ENCODE measurements at places on chromosomes 13 and 19.

- DNase-seq, result peak; percentile 16
These were observed 870 bp downstream of the ZNF442 start for GRCh38 chr19:12364391-12365235.

DNA sequence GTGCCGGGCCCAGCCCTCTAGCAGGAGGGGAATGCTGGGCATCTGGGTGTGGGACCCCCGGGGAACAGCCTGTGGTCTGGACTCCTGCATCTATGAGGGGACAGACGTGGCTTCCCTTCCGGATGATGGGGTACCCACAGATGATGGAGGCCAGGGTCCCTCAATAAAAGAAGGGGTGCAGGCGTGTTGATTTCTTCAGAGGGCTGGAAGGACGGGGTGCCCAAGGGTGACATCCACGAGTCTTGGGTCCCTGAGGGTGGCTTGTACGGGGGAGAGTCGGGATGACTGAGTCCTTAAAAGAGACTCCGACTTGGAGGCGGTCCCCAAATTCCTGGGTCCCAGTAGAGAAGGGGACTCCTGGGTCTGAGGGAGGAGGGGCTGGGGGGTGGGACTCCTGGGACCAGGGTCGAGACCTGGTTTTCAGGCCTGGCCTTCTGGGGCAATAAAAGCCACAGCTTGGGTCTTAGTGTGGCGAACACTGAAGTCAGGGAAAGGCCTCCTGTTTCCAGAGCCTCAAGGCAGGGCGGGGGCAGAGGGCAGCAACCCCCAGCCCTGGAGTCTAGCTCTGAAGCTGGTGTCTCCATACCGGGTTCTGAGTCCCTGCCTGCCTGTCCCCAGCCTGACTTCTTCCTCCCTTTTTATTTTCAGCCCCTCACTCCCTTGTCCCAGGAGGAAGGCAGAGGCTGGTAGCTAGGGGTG, 459 bp upstream of the GRIN2D start:
- no peak for DNase-seq

DNA sequence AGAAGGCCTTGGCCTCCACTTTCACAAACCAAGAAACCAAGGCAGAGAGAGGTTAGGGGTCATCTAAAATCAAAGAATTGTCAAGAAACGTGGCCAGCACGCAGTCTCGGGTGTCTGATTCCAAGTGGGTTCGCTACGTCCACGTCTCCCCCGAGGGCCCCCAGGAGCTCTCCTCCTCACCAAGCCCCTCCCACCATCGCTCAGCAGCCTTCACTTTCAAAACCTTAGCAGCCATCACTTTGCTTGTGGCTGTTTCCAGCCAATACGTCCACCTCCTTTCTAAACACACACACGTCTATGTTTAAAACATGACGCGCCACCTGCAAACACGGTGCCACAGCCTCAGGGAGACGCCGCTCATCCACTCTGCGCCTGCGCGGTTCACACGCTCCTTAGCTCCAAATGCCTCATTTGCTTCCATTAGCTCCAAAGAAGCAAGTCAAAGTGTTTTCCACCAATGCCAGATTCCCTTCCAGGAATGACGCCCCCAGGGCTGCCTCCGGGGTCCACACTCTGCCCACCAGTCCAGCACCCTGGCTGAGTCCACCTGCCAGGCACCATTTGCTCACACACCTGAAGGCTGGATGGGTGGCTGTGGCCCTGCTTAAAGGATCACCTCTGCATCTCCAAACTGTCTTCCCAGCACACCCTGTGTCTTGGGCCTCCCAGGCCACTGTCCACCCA, 5.5 kb downstream of the RASA3 start:
- DNase-seq, result no peak

DNA sequence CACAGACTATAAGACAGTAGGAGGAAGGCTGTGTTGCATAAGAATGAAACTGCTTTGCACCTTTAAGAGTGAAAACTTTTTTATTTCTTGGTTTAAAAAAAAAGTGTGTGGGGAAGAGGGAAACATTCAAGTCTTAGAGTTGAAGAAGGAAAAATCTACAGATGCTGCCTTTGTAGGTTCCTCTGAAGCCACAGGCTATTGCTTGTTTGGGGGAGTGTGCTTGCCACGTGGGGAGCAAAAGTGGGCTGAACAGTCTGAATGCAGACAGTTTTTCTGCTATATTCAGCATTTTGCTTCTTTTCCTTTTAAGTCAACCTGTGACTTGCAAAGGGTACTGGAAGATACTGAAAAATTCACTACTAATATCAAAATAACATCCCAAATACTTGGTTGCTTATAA, 36.9 kb downstream of the EFNB2 start:
- DNase-seq, result no peak

GRCh38 chr13:97495678-97496077, 61.7 kb downstream of the RAP2A start:
- no peak for DNase-seq

DNA sequence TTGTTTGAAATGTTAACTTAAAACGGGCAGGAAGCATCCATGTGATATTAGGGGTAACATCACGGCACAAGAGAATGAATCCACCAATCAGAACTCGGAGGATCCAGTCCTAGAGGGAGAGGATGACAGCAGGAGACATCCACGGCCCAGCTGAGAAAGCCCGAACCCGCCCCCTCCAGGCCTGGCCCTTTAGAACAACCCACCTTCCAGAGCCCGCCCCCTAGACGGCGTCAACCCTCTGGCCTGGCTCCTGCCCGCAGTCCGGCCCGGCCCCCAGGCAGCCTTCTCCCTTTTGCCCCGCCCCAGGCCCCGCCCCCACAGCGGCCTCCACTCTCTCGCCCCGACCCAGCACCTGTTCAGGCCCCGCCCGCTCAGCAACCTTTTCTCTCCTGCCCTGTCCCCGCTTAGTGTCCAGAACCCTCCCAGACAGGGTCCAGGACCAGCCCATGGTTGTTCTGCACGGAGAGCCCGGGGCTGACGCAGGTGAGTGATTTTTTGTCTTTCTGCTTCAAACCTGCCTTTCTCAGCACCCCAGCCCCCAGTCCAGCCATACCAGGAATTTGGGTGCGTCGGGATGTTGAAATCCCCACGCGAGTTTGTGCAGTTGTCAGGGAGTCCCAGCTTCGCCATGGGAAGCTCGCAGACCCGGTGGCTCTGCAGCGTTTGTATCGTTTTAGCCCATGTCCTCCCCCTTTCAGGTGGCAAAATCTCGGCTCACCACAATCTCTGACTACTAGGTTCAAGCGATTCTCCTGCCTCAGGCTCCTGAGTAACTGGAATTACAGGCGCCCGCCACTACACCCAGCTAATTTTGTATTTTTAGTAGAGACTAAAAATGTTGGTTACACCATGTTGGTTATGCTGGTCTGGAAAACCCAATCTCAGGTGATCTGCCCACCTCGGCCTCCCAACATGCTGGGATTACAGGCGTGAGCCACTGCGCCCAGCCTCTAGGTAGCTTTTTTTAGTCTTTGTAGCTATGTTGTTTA, 16.1 kb downstream of the ZNF816 start:
- no peak for DNase-seq

DNA sequence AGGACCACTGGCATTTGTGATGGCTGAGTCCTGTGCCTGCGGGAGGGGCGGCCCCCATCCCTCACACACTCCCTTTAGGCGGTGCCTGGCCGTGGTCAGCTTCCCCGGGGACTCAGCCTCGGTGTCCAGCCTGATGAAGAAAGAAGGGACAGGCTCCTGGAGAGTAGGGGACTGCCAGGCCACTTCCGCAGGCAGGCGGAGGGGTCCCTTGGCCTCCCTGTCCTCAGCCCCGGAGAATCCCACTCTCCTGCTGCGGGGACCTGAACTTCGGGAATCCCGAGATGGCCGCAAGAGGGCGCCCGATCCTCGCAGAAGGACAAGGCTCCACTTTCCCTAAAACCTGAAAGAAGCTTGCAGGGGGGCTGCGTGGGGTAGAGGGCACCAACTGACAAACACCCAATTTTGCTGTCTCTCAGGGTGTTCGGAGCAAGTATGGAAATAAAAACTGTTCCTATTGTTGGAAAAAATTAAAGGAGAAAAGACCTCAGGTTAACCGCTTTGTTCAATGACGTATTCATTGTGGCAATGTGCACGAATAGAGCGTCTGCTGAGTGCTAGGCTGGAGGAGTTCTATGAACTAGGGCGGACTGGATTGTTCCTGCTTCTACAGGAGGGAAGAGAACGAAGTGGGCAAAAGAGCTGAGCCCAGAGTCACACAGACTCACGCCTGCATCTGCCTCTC, 297.3 kb downstream of the ZNF536 start:
- peak; percentile 18 for DNase-seq

GRCh38 chr19:17778251-17778967, 16.5 kb upstream of the B3GNT3 start:
- peak; percentile 17 for DNase-seq

DNA sequence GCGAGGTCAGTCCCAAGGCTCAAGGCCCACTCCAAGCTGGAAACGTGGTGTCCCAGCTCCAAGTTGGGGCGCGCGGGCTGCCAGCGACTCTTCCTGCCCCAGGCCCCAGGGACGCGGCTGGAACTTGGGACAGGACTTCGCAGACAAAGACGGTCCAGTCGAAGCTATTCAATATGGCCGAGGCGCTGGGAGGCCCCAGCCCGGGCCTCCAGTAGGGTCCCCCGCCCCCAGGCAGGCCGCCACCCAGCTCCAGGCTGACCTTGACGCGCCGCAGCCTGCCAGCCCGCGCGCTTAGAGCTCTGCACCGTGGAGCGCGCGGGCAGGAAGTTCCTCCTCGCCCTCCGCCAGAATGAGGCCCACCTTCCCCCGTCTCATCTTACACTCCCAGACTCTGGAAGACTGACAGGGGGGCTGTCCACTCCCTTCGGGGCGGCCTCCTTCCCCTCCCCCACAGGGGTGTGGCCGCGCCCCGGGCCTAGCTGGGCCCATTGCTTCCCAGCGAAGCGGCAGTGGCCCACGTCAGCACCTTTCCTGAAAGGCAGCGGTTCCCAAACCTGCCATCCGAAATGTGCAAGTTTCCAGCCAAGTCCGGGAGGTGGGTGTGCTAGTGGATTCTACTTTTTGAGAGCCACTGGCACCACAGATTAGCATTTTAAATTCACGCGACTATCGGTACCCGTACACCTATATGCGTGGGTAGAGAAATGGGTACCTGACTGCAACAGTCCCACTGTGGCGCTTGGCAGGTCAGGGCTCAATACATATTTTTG, at the start of gene CCDC8:
CCDC8 (minus strand) TSS at position 303 of the 770 bp plus-strand sequence. CDS start 754 bp downstream, outside the sequence.
- peak; percentile 64 for DNase-seq

GRCh38 chr19:48556825-48557224, 4.9 kb downstream of the SULT2B1 start:
- DNase-seq, result no peak

DNA sequence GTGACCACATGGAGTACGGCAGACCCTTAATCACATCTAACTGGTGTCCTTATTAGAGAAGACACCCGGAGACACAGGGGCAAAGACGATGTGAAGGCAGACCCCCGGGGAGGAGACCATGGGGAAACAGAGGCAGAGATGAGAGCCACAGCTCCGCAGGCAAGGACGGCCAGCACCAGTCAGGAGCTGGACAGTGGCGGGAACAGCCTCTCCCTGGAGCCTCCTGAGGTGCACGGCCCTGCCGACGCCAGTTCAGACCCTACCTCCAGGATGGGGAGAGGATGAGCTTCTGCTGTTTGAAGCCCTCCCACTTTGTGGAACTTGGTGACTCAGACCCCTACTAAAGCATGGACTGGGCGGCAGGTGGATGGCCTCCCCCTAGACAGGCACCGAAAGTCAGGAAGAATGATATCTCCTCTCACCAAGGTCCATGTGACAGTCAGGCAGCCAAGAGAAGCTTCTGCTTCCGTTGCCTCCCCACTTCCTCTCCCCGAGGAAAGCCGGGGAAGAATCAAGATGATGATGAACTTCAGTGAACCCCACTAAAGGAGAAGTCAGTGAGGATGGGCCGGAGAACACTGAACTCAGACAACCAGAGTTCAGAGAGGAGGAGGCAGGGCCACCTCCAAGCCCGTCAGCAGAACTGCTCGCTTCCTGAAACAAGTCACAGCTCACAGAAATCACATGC, 25.4 kb downstream of the RAB20 start:
- DNase-seq, result no peak

DNA sequence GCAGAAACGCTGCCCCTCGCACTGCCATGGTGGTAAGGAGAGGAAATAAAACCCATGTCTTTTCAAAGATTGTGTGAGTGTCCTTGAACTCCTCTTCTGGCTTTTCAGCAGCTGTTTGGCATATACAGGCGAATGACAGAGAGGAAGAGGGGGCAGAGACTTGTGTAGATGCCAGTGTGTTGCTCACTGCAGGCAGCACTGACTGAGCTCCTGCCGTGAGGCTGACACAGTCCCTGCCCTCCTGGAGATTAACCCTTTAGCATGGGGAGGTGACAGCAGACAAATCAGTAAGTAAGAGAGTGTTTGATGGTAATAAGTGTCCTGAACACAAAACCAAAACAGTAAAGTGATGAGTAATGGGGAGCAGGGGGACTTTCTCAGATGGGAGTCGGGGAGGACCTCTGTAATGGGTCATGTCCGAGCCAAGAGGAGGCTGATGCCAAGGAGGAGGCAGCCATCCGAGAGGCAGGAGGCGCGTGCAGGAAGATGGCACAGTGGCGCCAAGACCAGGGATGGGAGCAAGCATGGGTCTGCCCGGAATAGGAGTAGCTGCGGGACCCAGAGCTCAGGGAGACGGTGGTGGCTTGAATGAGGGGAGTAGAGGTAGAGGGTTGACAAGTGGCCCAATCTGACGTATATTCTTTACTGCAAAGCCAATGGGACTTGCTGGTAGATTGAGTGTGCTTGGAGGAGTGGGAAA, 182.2 kb downstream of the FOXO1 start:
- no peak for DNase-seq

- DNase-seq, result peak; percentile 35
These were observed 597.4 kb upstream of the SLITRK1 start for GRCh38 chr13:84479656-84480055.

- peak; percentile 7 for DNase-seq
These were observed 935 bp downstream of the LRP3 start for GRCh38 chr19:33194886-33195644.

DNA sequence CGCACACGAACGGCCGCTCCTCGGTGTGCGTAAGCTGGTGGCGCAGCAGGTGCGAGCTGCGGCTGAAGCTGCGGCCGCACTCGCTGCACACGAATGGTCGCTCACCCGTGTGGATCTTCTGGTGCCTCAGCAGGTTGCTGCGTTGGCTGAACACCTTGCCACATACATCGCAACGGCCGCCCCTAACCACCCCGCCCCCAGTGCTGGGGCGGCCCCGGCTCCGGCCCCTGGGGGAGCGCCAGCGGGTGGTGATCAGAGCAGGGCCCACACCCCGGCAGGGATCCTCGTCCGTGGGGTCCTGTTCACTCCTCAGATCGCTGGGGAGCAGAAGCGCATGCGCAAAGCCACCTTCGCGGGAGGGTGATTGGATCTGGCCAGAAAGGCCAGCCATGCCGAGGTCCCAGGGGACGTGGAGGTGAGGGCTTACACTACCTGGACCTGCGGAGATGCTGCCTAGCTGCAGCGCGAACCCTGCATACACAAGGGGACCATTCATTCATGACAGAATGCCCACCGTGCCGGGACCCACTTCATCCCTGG, 4.7 kb upstream of the UBE2M start:
- DNase-seq, result no peak

All from HFFc6 (cell line).